ENCODE measurements at places on chromosomes 1 and 21.

- DNase-seq, result no peak
Measured at GRCh38 chr1:174789399-174789798, 210.3 kb upstream of the CACYBP start.

DNA sequence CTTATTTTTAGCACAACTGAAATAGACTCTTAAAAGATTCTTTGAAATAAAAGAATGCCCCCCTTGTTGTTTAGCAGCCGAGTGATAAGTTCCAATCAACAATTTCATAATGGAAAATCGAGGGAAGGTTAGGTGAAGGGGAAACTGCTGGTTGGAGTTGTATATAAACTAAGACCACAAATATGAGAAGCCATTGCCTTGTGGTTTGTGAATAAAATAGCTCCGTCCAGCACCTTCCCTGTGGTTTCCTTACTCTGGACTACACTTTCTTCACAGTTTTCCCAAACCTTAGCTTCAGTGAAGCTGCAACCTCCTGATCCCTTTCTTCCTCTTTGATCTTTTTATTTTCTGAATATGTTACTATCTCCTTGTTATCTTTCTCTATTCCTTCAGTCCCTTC, 6.7 kb upstream of the RAB3GAP2 start:
- no peak for DNase-seq

DNA sequence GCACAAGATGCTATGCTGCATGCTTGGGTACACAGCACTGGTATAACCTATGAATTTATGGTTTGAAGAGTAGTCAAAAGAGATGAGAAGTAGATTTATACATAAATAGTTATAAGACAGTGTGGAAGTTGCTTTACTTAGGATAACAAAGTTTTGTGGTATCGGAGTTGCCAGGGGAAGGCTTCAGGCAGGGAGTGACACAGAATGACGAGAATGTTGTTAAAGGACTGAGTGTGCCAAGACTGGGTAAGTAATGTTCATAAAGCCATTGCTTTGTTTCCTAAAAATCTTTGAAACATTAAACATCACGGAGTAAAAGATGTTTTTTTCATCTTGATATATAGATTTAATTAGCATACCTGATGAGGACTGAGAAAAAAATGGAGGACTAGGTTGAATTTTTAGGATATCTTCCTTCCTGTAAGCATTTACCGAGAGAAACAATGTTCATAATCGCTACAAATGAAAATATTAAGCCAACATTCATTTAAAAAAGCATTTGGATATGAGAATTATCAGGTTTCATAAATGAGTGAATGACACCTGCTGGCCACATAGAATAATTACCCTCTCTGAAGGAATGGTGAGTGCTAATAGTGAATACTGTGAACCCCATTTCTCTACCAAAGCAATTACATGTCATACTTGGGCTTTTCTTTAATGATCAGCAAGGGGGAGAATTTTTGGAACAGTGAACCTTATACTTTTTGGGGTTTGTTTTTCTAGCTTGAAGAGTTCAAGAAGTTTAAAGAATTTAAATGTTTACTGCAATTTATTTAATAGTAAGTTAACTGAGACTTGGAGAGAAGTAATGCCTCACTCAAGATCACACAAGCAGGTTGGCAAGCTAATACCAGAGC, 28.4 kb downstream of the EXTL2 start:
- DNase-seq, result no peak

DNA sequence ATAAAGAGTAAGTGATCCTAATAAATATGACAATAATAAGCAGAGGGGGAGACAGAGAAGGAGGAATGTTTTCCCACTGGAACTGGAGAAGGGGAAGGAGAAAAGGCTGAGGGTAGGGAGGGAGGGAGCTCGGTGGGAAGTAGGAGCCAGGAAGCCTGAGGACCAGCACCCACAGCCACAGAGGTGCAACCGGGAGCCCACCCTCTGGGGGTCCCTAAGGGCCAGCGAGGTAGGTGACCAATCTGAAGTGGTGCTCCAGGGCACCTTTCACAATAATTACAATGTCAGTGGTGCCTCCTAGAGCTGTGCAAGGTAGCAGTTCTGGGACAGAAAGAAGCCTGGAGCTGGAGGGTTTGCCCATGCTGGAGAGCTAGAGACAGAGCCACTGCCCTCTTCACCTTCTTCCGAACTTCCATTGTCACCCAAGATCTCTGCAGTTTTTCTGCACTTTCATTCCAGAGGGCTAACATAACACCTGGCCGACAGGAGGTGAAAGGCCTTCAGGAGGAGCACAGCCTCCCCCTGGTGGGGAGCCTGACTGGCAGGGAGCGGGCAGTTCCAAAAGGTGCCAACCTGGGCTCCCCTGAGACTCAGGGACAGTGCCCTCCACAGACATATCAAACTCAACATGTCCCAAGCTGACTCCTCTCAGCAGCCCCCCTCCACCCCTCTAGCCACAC, 4.1 kb upstream of the AHCYL1 start:
- DNase-seq, result no peak

DNA sequence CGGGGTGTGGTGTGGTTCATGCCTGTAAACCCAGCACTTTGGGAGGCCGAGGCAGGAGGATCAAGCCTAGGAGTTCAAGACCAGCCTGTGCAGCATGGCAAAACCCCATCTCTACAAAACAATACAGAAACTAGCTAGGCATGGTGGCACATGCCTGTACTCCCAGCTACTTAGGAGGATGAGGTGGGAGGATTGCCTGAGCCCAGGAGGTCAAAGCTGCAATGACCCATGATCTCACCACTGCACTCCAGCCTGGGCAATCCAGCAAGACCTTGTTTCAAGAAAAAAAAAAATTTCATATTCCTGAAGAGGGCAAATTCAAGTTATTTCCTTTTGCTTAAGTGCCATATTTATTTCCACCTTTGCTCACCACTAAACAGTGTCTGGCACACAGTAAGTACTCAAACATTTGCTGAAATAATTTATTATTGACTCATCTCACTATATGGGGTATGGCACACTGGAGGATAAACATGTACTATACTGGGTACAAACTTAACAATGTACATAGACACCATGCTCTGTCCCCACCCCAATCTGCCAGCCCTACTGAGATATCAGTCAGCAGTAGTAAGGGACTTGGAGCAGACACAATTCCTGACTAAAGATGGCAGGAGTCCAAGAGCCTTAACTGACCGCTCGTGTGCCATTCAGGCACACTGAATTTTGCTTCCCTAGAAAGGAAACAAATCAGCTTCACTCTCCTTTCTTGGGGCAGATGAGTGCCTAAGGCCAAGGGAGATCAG, 15.5 kb downstream of the MEAF6 start:
- DNase-seq, result no peak

DNA sequence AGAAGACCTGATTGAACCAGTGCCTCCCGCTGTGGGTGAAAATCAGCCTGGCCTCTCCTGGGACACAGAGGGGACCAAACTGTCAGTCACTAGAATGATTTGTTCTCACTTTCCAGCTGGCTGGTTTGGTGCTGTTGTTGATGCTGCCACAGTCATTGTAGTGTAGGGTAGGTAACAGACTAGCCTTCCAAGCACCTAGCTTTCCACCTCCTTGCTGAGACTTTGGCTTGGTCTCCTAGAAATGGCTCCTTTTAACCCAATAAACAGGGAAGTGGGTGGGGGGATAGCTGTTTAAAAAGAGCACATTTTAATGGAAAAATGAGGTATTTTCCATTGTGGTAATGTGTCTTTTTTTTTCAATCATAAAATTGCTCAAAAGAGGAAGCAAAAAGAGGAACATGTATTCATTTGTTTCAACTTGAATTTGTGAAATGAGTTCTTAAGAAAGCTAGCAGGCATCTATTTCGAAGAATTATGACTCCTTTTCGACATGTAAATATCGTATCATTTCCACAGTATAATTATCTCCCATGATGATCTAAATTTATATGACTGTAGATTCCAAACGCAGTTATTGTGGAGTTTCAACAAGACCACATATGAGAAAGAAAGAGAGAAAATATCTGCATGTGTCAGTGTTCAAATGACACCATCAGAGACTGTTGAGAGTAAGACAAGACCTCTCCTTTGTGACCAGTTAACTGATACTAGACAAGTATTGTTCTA, 190.1 kb downstream of the HLX start:
- no peak for DNase-seq

GRCh38 chr1:173532237-173532636, 55.1 kb downstream of the PRDX6 start:
- DNase-seq, result no peak

DNA sequence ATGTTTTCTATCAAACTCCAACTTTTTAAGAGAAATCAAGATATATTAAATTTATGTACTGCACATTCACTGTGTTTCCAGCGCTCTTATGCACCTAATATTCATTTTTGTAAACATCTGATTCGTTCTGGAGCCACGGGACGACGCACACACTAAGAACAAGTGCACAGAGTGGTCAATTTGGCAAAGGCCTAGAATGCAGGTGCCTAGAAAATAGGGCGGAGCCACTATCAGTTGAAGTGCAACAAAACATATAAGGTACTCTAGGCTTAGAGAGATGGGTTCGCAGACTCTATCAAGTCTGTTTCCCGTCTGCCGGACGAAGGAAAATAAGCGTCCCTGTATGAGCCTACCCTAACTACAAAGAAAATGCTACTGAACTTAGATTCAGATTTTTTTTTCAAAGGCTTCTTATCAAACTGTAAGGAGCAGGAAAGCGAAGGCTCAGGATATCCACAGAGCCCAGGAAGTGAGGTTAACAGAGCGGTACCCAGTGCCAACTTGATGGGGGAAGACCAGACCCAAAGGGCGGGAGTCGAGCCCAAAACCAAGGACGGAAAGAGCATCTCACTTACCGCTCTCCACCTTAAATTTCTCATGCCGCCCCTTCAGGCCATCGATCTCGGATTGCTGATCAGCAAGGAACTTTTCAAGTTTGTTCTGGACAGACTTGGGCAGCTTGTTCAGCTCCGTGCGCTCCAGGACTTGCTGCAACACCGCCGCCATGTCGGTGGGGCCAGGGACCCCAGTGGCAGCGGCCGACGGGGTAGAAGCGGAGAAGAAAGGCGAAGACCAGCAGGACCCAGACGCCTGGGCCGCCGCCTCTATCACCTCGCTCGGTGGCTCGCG, 526 bp downstream of the TPR start:
- DNase-seq, result peak; percentile 48

DNA sequence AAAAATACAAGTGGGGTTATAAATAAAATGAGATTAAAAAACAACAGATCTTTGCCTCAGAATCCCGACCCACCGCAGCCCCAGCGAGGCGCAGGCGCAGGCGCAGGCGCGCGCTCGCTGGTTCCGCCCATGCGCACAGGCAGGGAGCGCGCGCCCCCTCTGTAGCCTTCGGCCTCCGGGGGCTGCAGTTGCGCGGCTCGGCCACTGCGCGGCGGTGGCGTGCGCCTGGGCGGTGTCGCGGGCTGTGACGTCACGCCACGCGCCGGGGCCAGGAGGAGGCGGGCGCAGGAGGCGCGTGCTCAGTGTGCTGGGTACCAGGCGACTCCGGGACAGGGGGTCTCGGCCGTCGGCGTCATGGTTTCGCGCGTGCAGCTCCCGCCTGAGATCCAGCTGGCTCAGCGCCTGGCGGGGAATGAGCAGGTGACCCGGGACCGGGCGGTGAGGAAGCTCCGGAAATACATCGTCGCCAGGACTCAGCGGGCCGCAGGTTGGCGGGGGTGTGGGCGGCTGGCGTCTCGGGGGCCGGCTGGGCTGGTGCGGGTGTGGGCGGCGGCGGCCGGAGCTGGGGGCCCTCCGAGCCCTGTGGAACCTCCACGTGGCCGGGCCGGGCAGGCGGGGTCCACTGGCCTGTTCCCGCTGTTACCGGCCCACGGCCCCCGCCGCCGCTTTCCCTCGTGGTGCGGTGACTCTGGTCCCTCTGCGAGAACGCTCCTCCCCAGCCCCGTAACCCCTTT, at the start of gene RRP1:
Gene RRP1, plus strand, starts transcription at position 302 of the 734 bp plus-strand sequence. Its CDS starts 53 bp downstream, at position 355.
- peak; percentile 84 for DNase-seq

DNA sequence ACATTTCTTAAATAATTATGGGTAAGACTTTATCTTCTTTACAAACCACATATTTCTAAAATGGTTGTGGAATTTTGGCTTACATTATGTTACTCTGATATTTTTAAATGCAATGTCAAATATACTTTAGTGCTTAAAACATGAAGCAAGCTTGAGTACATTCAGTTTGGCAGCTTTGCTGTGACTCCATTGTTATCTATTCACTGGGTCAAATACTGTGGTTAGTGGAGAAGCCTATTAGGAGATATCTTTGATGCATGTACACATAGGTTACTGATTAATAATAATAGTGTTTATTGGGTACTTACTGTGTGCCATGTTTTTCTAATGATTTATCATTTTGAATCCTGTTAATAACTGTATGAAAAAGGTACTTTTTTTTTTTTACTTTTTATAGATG, 520.4 kb upstream of the B3GALT2 start:
- DNase-seq, result no peak

GRCh38 chr1:202871367-202871766, 17.6 kb downstream of the RABIF start:
- no peak for DNase-seq

GRCh38 chr1:81391125-81391828, 409.5 kb upstream of the ADGRL2 start:
- DNase-seq, result no peak

DNA sequence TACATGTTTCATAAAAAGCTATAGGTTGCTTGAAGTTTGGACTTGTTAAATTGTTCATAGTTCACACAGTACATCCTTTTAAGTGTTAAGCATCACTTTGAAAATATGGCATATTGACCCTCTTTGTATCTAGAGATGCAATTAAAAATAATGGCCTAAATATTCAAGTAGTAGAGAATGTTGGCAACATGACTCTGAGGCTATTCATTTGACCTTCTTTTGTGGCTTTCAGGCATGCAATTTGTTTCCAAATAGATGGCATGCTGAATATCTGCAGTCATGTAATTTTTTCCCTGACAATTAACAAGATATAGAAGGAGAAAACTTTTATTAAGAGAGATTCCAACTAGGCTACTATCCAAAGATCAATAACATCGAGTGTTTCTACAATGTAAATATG, 230.5 kb upstream of the ZRANB2 start:
- no peak for DNase-seq

DNA sequence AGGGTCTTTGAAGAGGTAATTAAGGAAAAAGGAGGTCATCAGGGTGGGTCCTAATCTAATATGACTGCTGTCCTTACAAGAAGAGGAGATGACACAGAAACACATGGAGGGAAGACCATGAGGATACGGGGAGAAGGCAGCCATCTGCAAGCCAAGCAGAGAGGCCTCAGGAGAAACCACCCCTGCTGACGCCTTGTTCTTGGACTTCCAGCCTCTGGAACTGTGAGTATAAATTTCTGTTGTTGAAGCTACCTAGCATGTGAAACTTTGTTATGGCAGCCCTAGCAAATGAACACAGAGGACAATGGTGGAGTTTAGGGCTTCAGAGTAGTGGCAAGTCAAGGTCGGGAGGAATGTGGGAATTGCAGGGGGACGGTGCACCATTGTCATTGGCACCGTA, 36.7 kb upstream of the FAM89A start:
- DNase-seq, result no peak
